Non-pigmented ciliary epithelial cell (primary cell): ENCODE measurements at places on chromosomes 1 and 21.

- DNase-seq = no peak
These were observed 78.5 kb downstream of the GALNT2 start for GRCh38 chr1:230145505-230145899.

GRCh38 chr21:26061437-26061836 is 109.1 kb downstream of the APP start:
- no peak for DNase-seq

- DNase-seq = no peak
These were observed 4.1 kb downstream of the ATF6 start for GRCh38 chr1:161770250-161770649.

- no peak for DNase-seq
These were observed 282 bp upstream of the ECE1 start for GRCh38 chr1:21290546-21290944.

DNA sequence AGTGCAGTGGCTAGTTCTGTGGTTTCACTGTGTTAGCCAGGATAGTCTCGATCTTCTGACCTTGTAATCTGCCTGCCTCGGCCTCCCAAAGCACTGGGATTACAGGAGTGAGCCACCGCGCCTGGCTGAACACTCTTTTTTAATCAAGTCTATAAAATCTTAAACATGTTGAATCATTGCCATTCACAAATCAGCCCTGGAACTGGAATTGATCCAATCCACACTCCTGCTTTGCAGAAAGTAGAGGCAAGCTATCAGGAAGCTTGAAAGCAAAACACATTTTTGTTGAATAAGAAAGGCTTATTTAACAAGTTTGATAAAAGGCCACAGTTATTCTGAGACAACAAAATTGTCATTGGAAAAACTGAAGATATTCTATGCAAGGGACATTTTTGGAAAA is 18.3 kb upstream of the EFHD2 start:
- DNase-seq = no peak

- DNase-seq = no peak
These were observed at the start of gene CNR2 for GRCh38 chr1:23913212-23913880. CNR2 (minus strand) TSS chr1:23913362; CDS start chr1:23875617, 37,745 bp downstream.

GRCh38 chr1:52662645-52663313 is 29.8 kb downstream of the SHISAL2A start:
- no peak for DNase-seq

- no peak for DNase-seq
These were observed 2.7 kb downstream of the DAB1 start for GRCh38 chr1:57420981-57421785.

GRCh38 chr1:188615321-188615720 is 1786.6 kb downstream of the PLA2G4A start:
- DNase-seq = peak; percentile 8

DNA sequence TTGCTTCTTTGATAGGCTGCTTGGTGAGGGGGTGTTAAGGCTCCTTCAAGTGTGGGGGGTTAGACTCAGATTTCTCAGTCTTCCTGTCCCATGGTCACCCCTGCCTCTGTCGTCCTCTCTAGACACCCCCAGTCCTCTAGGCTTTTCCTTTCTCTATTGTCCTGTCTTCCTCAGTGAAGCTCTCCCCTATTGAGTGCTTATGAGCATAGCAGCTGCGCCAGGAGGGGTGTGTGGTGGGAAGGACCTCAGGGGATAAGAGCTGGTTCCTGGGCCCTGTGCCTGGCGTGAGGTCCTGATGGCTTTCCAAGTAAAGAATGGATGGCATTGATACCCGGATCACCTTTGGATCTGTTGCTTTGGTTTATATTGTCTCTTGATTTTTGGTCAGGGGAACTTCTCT is 69.1 kb downstream of the DIP2A start:
- no peak for DNase-seq

- no peak for DNase-seq
These were observed 7.2 kb upstream of the EPS15 start for GRCh38 chr1:51526248-51526647.

DNA sequence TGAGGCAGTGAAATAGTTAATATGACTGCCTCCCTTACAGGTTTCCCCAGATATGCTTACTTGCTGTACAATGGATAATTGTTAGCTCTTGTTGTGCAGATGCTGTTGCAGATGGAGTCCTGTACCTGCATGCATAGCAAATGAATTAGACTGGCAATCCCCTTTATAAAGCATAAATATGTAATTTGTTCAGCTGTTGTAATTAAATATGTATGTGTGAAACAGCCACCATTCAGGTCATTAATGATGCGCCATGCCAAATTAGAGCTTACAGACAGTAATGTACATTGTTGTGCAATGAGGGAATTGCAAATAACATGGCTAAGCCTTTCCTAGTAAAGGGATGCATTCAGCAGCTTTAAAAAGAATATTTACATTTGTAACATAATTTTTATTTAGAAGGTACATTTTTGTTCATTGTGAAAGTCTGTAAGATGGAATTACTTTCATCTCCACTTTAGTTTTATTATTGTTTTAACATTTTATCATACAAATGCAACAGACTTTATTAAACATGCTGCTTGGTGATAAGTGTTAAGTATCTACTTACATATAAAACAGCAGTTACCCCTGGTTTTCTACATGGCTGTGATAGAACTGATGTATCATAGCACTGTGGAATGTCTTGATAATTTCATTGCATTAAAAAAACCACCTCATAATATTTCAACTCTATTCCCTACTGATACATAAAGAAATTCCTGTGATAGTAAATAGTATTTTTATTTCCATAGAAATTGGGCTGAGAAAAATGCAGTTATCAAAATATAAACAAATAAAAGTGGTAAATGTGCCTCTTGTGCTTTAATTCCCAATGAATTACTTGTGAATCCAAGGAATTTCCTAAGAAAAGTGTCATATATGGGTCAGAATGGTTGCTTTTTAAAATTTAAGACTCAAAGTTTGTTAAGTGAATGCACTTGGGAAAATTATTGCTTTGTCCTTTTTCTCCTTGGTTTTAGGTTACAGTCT is 99.0 kb downstream of the NFIA start:
- no peak for DNase-seq

DNA sequence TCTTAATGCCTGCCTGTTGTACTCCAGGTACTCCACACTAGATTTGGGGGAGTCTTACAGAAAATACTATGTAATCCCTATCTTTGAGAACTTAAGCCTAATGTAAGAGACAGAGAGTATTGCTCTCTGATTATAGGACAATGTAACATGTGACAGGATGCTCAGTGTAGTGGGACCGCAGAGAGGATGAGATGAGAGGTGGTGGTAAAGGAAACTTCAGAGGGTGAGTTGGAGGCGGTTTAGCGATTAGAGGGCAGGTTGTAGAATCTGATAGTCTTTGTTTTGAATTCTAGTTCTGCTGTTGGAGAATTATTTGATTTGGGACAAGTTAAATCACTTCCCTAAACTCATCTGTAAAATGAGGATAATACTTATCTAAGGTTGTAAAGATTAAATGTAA is 5.4 kb downstream of the SOAT1 start:
- no peak for DNase-seq

GRCh38 chr1:209733409-209734192 is 22.3 kb upstream of the TRAF3IP3 start:
- DNase-seq = no peak

- no peak for DNase-seq
These were observed 182.8 kb downstream of the PSMG1 start for GRCh38 chr21:39000496-39000895.

- DNase-seq = no peak
These were observed 61.9 kb downstream of the EPB41 start for GRCh38 chr1:28976248-28976647.

DNA sequence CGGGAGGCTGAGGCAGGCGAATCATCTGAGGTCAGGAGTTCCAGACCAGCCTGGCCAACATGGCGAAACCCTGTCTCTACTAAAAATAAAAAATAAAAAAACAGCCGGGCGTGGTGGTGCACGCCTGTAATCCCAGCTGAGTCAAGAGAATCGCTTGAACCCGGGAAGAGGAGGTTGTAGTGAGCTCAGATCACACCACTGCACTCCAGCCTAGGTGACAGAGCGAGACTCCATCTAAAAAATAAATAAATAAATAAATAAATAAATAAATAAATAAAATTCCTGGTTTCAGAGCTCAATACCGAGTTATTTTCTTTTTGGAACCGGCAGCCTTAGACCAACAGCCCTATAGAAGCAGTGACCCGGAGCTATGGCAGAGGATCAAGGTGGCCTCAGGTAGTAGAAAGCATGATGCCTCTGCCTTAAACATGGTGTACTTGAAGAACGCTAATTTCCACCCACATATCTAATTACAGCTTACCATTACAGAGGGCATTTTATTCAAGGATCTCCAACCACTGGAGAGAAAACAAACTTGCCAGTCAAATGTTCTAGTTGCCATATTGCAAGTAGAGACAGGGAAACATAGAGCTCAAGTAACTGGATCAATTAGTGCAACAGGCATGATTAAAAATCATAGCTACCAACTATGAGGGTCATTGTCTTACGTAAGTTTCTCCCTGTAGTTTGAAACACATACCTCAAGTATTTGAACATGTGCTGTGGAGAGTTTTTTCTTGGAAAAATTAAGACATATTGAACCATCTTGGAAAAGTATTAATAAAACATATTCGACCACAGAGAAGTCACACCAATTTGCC is 2.0 kb upstream of the ENAH start:
- DNase-seq = no peak

DNA sequence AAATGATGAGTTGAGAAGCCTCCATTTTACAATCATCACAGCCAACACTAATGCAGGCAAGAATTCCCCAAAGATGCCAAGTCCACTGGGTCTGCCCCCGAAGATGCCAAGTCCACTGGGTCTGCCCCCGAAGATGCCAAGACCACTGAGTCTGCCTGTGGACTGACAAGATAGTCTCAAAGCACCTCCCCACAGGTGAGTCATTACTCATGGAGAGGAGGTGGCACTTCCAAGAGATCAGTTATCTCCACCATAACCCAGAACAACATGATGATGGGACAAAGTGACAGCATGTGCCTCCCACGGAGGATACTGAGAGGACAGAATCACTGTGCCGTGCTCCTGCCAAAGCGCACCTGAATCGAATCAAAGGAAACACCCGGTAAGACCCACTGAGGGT is 4.8 kb downstream of the PTTG1IP start:
- DNase-seq = no peak

GRCh38 chr1:47411436-47411835 is 4.6 kb upstream of the FOXE3 start:
- DNase-seq = no peak

DNA sequence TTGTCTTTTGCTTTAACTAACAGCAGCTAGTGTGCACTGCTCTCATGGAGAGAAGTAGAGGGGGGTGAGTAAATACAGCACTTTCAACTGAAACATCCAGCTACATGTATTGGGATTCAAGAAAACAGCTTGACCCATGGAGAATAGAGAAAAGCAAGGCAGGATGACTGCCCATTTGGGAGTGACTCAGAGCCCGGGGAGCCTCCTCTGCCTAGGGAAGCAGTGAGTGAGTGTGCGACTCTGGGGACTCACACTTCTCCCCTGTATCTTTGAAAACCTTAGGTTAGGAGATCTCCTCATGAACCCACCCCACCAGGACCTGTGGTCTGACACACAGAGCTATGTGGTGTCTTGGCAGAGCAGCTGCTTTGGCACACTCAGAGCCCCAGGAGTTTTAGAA is 82.0 kb upstream of the PTGFR start:
- no peak for DNase-seq

DNA sequence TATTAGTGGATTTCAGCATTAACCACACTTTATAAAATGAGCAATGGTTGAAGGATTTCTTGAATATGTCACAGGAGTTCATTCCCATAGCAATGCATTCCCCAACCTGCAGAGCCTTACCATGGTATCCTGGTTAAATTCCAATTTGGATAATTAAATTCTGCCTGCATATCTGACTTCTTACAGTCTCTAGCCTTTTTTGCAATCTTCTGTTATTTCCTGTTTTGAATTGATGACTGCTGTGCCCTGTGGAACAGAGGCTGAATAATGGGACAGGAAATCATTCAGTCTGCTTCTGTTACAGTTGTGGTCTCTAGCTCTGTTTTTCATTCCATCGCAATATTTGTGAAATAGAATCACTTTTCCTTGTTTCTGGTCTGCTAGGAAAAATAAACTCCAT is 1823.9 kb downstream of the PLA2G4A start:
- peak; percentile 88 for DNase-seq

GRCh38 chr1:24383381-24383940 is 30.1 kb downstream of the STPG1 start:
- no peak for DNase-seq

DNA sequence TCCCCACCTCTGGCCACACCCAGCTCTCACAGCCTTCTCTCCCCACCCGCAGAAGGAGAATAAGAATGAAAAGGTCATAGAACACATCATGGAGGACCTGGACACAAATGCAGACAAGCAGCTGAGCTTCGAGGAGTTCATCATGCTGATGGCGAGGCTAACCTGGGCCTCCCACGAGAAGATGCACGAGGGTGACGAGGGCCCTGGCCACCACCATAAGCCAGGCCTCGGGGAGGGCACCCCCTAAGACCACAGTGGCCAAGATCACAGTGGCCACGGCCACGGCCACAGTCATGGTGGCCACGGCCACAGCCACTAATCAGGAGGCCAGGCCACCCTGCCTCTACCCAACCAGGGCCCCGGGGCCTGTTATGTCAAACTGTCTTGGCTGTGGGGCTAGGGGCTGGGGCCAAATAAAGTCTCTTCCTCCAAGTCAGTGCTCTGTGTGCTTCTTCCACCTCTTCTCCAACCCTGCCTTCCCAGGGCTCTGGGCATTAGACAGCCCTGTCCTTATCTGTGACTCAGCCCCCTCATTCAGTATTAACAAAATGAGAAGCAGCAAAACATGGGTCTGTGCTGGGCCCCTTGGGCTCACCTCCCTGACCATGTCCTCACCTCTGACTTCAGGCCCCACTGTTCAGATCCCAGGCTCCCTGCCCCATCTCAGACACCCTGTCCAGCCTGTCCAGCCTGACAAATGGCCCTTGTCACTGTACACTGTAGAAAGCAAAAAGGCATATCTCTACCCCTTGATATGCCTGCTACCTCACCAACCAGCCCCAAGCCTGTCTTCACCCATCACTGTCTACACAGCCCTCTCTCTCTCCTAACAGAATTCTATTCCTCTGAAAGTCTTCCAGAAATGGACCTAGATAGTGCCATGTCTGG is 3.2 kb downstream of the S100A9 start:
- DNase-seq = no peak

GRCh38 chr1:13722808-13723360 is 22.9 kb downstream of the PRDM2 start:
- no peak for DNase-seq

- DNase-seq = no peak
These were observed 640.4 kb downstream of the USP25 start for GRCh38 chr21:16370186-16370585.

GRCh38 chr1:44293761-44294315 is 61.2 kb downstream of the ERI3 start:
- DNase-seq = no peak
